ENCODE measurements at places on chromosomes 3 and 15.

DNA sequence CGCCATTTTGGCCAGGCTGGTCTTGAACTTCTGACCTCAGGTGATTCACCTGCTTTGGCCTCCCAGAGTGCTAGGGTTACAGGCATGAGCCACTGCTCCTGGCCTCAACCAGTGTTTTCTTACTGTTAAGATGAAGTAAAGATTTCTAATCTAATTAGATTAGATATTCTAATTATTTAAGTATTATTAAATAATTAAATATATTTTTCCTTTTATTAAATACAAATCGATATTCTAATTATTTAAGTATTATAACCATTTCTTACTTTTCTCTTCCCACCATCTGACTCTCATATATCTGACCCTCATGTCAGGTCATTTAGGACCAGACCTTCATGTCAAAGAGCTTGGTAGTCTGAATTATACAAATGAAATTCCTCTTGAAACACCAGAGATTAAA is 1291.9 kb upstream of the EPHA6 start:
- DNase-seq, result no peak

- DNase-seq, result no peak
Observed at GRCh38 chr15:91374336-91374735, 274.3 kb downstream of the SV2B start.

- no peak for DNase-seq
Observed at GRCh38 chr3:106795553-106795952, 581.7 kb upstream of the CCDC54 start.

GRCh38 chr15:100253640-100254039 is 88.1 kb downstream of the ADAMTS17 start:
- no peak for DNase-seq

DNA sequence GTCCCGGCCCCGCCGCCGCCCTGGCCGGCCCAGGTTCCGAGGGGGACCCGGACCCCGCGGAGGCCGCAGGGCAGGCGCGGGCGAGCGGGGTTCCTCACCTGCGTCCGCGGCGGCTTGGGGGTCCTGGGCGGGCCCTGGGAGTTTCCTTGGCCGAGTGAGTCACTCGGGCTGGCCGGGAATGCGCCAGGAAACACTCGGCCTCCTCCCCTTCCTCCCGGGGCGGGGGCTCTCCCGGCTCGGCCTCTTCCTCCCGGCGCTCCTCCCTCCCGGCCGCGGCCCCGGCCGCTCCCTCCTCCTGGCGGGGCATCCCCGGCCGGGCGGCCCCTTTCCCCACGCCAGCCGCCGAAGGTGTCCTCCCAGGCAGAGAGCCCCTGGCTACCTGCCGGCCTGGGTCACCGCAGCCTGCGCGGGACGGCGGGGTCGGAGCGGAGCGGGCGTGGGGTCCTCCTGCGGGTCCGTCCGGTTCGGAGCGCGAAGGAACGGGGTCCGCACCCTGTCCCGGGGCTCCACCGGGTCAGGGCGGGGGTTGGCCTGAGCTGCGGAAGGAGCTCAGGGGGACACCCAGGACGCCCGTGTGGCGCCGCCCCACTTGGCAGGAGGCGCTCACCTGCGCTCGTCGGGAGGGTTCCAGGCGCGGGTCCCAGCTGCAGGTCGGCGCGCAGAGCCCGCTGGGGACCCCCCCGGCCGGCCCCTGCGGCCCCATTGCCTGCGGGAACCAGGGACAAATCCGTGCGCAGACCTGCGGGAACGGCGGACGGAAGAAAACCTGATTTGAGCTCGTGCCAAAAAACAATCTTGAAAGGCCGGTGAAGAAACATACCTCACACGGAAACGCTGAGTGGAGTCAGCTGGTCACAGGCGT is at the start of gene CYFIP1:
CYFIP1 (minus strand) TSS at position 180 of the 862 bp plus-strand sequence. CDS start 33,083 bp downstream, outside the sequence.
- DNase-seq, result no peak

DNA sequence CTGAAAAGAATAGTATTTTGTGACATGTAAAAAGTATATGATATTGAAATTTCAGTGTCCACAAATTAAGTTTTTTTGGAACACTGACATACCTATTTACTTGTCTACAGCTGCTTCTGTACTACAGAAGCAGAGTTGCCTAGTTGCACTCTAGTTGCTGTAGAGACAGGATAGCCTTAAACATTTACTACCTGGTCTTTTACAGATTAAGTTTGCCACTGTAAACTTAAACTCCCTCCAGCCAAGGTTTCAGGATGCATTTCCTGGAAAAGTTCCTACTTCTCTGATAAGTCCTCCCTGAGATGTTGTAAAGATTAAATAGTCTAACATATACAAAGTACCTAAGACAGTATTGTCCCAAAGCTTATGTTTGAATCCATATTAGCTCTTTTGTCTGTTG is 17.4 kb upstream of the AGTR1 start:
- no peak for DNase-seq
